ENCODE measurements at places on chromosomes 1 and 21.

GRCh38 chr1:78051005-78051404 lies 5.2 kb downstream of the GIPC2 start:
- no peak for DNase-seq

GRCh38 chr1:9085306-9085940 lies 16.0 kb upstream of the SLC2A5 start:
- no peak for DNase-seq

DNA sequence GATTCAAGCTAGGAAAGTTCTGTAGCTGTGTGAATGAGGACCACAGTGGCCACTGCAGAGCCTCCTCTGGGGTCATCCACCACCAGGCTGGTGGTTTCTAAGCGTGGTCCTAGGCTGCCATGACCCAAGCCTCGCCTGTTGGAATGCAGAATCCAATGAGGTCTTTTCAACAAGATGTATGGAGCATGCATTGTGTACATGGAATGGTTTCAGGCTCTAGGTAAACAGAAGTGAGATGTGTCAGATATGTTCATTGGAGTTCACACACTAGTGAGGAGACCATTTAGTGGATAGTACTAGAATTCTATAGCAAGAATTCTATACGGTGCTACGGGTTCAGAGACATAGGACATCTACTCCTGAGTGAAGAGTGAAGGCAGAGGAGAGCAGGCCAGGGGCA lies 10.7 kb downstream of the RNU5D-1 start:
- DNase-seq: no peak

- peak; percentile 24 for DNase-seq
Observed at GRCh38 chr1:6588893-6589520, 9.2 kb downstream of the ZBTB48 start.

GRCh38 chr1:36555041-36555440 lies 72.3 kb upstream of the CSF3R start:
- no peak for DNase-seq

- DNase-seq: no peak
Observed at GRCh38 chr1:98556521-98557158, 104.9 kb upstream of the SNX7 start.

DNA sequence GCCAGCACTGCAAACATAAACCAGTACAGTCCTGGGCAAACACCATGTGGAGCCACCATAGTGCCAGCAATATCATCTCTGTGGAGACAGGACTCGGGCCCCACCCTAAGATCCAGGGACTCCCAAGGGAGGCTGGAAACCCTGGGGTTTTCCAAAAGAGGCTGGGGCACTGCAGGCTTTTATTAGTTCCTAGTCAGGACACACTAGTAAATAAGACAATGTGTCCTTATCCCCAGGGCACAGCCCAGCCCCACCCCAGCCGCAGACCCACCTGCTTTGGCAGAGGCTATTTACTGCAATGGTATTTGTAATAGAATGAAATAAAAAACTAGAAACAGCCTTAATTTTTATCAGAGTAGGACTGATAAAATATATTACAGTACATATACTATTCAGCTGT lies 486 bp upstream of the GJB3 start:
- no peak for DNase-seq

GRCh38 chr1:53390261-53390660 lies 62.4 kb upstream of the LRP8 start:
- DNase-seq: no peak

- DNase-seq: no peak
Observed at GRCh38 chr1:54623216-54624007, at the start of gene FAM151A. Gene FAM151A, minus strand, starts transcription at chr1:54623525. Its CDS starts 130 bp downstream, at chr1:54623395.

DNA sequence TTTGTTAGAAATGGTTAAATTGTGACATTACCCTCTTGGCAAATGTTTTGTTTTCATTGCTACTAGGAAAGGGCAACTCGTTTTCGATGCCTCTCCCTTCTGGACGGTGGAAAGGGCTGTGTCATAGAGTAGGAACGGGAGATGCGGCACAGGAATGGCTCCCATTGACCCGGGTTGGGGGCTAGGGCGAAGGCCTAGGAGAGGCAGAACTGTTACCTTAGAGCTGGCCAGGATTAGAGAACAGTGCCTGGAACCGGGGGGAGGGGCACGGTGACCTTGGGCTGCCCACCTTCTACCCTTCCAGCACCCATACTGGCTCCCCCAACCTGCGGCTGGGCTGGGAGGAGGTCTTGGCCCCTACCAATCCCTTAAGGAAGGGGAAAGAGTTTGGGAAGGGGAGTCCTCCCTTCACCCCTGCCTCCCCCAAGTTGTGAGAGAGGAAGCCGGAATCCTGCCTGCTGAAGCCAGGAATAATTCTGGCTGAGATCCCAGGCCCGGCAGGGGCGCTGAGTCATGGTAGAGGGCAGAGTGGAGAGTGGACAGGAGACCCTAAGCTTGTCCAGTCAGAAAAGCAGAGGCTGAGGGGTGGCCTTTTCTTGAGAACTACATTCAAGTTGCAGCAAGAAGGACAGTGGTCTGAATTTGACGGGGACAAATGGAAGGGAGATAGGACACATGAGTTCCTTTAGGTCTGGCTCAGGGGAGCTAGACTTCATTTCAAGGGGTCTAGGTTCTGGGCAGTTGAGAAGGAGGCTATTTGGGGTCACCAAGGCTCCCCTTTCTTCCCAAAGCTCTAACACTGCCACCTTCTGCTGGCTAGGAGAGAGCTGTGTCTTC lies 8.2 kb downstream of the LMNA start:
- no peak for DNase-seq

DNA sequence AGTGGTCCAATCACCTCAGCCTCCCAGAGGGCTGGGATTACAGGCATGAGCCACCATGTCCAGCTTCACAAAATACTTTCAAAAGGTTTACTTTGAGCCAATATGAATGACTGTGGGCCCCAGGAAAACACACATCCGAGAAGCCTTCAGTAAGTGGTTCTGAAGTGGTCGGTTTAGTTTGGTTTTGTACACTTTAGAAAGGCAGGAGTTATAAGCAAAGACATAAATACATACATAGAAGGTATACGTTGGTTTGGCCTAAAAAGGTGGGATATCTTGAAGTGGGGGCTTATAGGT lies 3.2 kb upstream of the MIB2 start:
- DNase-seq: no peak

GRCh38 chr1:8822373-8823294 lies 5.2 kb upstream of the RERE start:
- peak; percentile 96 for DNase-seq

- DNase-seq: no peak
Observed at GRCh38 chr1:203744075-203744972, 20.7 kb upstream of the LAX1 start.

DNA sequence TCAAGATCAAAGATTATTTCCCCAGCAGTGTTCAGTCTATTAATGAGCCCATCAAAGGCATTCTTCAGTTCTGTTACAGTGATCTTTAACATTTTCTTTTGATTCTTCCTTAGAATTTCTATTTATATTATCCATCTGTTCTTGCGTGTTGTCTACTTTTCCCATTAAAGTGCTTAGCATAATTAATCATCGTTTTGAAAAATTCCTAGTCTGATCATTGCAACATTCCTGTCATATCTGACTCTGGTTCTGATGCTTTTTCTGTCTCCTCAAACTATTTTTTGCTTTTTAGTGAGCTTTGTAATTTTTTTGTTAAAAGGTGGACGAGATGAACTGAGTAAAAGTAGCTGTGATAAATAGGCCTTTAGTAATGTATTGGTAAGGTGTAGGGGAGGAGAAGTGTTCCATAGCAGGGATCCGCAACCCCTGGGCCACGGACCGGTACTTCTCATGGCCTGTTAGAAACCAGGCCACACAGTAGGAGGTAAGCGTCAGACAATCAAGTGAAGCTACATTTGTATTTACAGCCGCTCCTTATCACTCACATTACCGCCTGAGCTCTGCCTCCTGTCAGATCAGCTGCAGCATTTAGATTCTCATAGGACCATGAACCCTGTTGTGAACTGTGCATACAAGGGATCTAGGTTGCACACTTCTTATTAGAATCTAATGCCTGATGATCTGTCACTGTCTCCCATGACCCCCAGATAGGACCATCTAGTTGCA lies 163.3 kb downstream of the PIK3R3 start:
- no peak for DNase-seq

GRCh38 chr1:213250041-213250440 lies 199.0 kb downstream of the RPS6KC1 start:
- no peak for DNase-seq

GRCh38 chr1:200875416-200875815 lies 2.6 kb downstream of the GPR25 start:
- no peak for DNase-seq

GRCh38 chr1:18875796-18876128 lies 16.3 kb upstream of the TAS1R2 start:
- DNase-seq: no peak

DNA sequence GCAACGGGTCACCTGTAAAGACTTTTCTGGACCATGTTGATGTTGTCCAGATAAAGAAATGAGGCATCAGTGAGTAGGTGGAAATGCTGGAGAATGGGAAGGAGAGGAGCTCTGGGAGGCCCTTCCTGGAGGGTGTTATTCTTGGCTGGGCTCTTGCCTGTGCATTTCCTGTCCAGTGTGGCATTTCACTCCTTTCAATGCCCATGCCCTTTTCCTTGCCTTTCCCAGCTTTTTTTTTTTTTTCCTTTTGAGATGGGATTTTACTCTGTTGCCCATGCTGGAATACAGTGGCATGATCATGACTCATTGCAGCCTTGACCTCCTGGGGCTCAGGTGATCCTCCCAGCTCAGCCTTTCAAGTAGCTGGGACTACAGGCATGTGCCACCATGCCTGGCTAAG lies 11.8 kb downstream of the NOS1AP start:
- no peak for DNase-seq

DNA sequence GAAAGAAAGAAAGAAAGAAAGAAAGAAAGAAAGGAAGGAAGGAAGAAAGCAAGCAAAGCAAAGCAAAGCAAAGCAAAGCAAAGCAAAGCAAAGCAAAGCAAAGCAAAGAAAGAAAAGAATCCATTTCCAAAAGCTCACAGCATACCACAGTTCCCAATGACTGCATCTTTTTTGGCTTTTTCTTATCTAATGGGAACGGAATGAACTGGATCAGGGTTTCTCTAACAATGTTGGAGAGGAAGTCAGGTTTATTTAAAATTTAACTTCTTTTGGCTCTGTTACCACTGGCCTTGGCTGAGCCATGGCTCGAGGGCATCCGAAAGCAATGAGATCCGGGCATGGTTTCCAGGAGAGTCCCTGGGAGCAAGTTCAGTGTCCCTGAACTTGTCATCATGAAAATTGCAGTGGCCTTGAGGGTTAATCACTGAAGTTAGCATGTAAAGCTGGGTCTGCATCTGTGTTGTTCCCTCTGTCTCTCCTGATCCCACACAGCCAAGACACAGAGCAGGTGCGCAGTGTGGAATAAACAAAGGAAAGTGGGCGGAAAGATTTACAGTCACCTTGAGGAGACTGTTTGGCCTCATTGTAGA lies 34.6 kb upstream of the CTPS1 start:
- DNase-seq: no peak

- no peak for DNase-seq
Observed at GRCh38 chr1:12204140-12204539, 25.7 kb upstream of the VPS13D start.

DNA sequence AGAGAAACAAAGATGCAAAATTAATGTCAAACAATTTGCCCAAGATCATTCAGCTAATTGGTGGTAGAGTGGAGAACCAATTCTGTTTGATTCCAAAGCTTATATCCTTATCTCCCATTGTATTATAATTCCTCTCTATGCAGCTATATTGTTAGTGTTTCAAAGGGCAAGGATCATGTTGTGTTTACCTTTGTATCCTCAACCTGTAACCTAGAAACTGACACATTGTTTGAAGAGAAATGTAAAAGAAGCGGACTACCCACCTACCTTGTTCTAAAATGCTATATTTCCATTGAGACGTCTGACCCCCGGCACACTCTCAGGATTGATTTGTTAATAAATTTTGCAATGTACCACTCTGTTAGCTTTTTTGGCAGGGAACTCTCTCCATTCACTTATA lies 9.3 kb downstream of the RAVER2 start:
- no peak for DNase-seq

GRCh38 chr1:17215545-17215890 lies 10.6 kb downstream of the PADI1 start:
- DNase-seq: no peak

GRCh38 chr1:45610589-45611226 lies 13.1 kb downstream of the CCDC17 start:
- no peak for DNase-seq

- no peak for DNase-seq
Observed at GRCh38 chr1:153697191-153698019, 18.9 kb downstream of the NPR1 start.

- DNase-seq: no peak
Observed at GRCh38 chr1:112524251-112524650, 15.5 kb downstream of the WNT2B start.

DNA sequence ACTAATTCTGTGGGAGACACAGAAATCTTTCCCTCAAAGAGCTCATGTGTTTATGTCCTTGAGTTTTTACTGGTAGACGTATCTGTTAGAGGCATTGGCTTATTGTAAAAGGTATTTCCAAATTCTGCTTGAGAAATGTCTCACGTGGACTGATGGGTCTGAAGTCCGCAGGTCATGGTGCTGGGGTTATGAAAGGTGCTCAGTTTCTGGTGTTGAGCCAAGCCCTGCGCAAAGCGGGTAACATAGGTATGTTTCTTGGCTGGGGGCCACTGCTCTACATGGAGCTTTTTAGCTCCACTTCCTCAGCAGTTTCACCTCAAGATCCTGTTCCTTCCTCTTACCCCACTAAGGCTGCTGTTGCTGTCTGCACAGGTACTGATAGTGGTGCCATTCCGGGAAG lies 10.8 kb downstream of the UTP25 start:
- no peak for DNase-seq

- DNase-seq: no peak
Observed at GRCh38 chr1:215243345-215244054, 161.0 kb downstream of the KCNK2 start.

GRCh38 chr1:164604541-164604940 lies 45.6 kb downstream of the PBX1 start:
- no peak for DNase-seq

DNA sequence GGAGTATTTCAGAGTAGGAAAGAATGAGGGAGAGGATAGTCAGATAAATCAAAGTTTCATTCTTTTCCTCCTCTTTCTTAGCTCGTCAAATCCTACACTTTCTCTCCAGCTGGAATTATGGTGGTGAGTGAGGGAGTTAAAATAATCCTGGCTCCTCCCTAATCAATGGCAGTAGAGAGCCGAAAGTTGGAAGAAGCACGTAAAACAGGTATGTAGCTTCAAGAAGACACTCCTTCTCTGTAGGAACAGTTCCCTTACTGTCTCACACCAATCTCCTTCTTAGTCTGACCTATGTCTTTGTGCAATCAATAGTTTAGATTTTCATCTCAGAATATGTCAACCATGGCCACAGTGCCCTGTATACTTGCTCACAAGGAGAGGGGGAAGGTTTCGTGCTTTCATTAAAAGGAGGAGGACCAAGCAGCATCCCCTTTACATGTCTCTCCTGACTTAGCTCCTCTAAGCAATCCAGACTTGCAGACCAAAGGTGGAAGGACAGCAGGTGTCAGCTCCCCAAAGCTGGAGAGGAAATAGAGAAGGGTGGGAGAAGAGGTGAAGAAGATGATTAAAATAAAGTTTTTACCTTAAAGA lies 878 bp downstream of the MINDY1 start:
- DNase-seq: no peak

Data from NCI-H524 (cell line).